Activated CD4-positive, alpha-beta T cell treated with anti-CD3 and anti-CD28 coated beads for 36 hours (primary cell): ENCODE measurements at places on chromosomes 11 and 22.

DNA sequence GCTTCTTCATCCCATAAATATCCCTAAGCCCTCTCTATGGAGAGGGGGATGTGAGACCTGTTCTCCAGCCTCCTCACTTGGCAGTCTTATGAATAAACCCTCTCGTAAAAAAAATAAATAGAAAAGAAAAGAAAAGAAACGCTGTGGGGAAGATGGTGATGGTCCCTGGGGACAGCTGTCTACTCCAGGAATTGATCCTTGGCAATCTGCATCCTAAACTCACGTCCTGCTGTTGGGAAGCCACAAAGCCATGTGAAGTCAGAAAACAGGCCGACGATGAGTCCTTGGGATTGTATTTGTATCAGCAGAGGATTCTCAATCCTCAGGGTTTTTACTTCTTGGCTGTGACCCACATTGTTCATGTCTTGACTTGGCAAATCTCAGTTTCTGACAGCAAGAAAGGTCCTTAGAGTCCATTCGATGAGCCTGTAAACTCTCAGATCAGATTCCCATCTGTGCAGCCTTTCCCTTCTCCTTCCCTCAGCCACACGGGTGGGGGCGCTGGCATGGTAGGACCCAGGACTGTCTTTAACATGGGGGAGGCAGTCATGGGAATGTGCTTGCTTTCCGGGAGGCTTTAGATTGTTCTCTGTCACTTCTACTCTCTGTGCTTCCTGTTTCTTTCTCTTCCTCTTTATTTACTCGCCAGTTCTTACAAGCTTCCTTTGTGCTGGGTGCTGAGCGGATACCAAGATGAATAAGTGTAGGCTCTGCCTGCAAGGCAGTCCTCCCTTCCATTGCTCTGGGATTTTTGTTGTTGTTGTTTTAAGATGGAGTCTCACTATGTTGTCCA, 24.9 kb downstream of the TCP11L1 start:
- no peak for DNase-seq

- DNase-seq = peak; percentile 11
These were observed 69.0 kb downstream of the EFCAB6 start for GRCh38 chr22:43743131-43743530.

DNA sequence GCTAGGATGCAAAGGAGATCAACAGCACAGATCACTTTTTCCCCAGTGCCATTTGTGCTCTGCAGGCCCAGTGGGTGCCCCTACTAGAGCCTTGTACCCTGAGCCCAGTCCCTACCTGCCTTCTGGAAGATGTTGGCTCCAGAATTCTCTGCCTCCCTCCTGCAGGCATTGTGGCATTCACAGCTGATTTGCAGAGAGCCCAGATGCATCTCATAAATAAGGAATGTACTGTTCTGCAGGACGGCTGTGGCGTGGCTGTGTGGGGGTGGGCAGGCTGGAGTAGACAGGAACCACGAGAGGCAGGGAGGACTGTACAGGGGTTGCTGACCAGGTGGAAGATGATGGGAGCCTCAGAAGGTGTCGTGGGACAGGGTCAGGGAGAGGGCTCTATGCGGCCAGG, 11.2 kb upstream of the MIAT start:
- no peak for DNase-seq

- no peak for DNase-seq
These were observed 92.5 kb downstream of the CEP164 start for GRCh38 chr11:117420143-117420485.

DNA sequence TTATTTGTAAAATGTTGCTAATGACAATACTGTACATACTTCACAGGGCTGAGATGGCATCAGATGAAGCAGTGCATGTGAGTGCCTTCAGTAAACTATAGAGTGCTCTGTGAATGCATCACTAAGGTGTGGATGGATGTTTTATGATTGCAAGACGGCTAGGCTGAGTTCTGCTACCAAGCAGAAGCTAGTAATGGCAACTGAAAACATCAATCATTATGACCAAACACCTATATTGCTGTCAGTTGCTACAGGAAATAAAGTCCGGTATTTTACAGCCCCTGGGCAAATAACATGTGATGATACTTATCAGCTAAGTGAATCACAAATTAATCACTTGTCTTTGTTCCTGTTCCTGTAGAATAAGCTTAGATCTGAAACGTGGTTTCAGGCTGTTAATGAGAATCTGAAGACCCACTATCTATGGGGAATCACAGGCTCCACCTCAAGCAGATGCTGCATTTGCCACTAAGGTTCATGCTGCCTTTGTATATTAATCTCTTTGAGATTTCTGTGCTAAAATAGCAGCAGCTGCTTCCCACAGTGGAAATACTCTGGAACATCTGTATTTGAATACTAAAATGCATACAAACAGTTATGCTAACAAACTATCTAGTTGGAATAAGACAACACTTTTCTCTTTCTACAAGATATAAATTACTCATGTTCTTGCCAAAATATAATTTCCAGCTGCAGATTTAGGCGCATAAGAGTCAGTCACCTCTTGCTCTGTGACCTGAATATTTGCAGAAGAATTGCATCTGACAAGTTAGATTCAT, 254.0 kb upstream of the PITPNB start:
- no peak for DNase-seq

GRCh38 chr11:75371949-75372876, 20.8 kb upstream of the ARRB1 start:
- DNase-seq = no peak

DNA sequence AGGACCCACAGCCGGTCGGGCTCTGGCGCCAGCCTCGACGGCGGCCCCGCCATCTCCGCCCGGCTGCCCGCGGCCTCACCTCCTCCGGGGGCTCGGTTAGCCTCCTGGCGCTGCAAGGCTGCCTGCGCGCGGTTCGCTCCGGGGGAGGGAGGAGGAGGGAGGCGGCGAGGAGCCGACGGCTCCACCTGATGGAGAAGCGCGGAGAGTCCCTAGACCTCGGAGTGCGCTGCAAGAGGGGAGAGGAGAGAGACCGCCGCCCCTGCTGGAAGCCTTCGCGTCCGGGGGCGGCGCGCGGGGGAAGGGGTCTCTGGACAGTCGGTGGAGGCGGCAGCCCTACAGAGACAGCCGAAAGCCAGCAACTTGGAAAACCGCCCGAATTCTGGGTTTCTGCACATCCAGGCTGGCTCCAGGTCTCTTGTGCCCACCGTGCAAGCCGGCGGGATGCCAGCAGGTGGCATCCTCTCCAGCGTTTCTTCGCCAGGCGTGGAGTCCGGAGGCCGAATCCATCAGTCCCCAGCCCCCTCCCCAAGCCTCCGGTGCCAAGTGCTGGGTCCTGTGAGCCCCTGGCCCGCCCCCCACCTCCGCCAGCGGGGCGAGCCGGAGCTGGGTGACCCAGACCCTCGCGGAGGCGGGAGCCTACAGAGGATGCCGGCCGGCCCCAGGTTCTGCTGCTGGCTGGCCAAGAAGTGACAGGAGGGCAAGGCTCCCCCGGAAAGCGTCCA, 2.9 kb upstream of the KIRREL3 start:
- DNase-seq = peak; percentile 27

GRCh38 chr22:49788504-49788903, 39.2 kb downstream of the BRD1 start:
- no peak for DNase-seq

DNA sequence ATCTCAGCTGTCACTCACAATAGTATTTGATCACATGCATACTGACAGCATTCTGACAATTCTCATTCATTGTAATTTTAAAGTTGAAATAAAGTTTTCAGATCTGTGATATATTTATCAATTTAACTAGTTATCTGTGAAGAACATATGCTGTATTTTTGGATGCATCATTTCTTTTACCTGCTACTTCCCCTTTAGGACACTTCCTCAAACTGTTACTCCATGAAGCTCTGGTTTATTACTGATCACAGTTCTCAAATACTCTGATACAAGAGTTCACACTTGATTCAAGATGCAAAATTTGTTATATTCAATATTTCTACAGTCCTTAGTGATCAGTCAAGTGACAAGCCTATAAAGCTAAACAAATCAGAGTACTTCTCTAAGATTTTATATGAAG, 1655.2 kb downstream of the LRRC4C start:
- no peak for DNase-seq

DNA sequence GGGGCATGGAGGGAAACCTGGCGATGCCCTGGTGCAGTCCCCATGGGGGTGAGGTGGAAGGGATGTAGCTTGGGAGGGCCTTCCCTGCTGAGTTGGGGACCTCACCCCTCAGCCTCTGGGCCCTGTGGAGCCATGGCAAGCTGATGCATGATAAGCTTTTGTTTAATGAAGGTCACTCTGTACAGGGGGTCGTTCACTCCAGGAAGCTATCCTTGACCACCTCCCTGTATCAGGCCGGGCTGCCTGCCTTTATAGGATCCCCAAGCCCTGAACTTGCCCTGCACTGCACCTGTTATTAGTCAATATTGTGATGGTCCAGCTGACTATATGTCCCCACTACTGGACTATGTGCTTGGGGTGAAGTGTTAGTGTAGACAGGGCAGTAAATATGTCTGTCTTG, 49.7 kb upstream of the MYEOV start:
- no peak for DNase-seq

DNA sequence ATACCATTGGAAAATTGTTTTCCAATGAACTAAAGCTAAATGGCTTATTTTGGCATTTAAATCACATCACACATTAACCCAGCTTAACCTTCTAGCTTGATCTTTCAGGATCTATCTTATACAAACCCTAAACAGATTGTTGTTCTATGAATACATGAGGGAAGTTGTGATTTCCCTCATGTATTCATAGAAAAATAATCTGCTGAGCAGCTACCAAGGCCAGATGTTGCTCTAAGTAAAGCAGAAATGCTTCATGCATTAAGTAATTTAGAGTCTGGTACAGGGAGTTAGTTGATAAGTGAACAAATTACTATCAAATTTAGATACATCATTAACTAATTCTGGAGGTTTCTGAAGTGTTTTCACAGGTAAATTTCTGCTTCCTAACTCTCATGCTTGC, 204.6 kb upstream of the ANO3 start:
- DNase-seq = no peak

GRCh38 chr11:92557879-92558278, 333.3 kb downstream of the FAT3 start:
- DNase-seq = no peak

DNA sequence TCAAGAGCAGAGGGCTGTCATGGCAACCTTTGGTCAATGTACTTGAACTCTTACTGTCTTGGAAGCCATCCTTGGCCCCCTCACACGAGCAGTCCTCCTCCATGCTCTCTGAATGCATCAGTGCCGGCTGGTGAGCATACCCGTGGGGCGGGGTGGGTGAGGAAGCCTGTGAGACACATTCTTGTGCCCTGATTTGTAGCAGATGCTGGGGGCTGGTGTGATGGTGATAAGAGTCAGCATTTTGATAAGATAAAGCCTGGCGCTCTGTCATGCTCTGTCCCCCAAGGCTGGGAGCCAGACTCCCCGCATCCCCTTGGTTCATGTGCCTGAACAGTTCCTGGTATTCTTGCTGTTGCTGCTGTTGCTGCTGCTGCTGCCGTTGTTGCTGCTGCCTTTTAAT, 20.5 kb upstream of the APOA1 start:
- no peak for DNase-seq

- DNase-seq = no peak
These were observed 35.3 kb downstream of the PPM1F start for GRCh38 chr22:21917181-21917958.
